Posterior vena cava (tissue), 2 donors: ENCODE measurements at places on chromosomes 6 and 20.

DNA sequence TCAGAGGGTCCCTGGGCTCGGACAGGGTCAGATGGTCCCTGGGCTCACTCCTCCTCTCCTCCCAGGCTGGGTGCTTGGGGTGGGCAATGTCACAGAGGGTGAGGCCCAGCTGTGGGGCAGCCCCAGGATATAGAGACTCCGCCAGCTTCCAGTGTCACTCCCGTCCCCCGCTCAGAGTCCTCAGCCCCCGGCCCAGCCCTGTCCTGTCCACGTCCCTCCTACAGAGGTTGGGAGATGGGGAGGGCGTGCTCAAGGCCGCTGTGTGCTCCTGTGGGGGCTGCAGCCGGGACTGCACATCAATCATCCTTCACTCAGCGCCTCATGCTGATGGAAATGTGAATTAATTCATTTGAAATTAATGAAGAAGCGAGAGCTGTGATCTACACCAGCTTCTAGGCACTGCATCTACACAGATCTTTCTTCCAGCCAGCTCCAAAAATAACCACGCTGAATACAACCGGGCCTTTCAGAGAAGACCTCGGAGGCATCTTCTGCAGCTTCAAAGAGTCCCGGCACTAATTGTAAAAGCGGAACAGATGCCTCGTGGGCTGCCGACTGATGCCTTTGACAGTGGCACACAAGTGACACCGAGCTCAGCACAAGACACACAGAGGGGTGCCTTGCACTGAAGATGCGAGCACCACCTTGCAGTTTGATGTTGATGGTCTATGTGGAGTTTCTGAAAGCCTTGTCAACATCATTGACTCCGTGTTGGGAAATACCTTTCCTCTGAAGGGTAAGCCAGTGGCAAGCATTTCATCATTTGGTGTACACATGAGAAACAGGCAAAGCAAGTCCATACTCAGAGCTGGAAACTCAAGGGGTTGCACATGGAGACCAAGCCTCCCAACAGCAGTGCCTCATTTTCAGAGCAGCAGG lies 39.3 kb downstream of the DACT2 start:
- DNase-seq, result no peak

DNA sequence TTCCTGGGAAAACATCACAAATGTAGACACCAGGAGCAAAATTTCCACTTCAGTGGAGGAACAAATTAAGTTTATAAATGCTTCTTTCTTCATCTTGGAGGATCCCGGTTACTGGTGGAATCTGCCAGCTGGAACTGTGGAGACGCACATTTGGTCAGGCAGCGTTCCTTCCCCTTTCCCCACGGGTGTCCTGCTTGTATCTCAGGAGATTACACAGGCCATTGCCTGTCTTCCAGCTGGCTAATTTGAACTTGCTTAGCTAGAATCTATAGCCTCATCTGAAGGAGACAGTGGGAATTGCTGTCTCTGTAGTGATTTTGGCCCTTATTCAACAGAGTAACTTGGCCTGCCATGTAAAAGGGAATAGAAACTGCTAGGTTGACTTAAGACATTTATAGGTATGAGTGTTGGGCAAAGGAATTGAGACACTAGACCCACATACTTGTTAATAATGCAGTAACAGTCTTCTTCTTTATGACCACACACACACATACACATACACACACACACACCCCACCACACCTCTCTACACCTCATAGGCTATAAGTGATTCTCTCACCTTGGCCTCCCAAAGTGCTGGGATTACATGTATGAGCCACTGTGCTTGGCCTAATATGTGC lies 34.4 kb downstream of the TSBP1 start:
- DNase-seq, result no peak

- no peak for DNase-seq
These were observed 79.6 kb downstream of the UTRN start for GRCh38 chr6:144364782-144365181.

- DNase-seq, result peak; percentile 86
These were observed 173.6 kb downstream of the ANKRD60 start for GRCh38 chr20:58054780-58055373.

- no peak for DNase-seq
These were observed 74.6 kb upstream of the CEP85L start for GRCh38 chr6:118725944-118726343.

GRCh38 chr6:31797588-31797987 lies 2.0 kb upstream of the VARS1 start:
- DNase-seq, result peak; percentile 54

- peak; percentile 96 for DNase-seq
These were observed at the start of gene ULBP2 for GRCh38 chr6:149941583-149942460. TSS of gene ULBP2 (plus strand) at chr6:149942014. CDS start at chr6:149942073, 59 bp downstream.

GRCh38 chr6:138235205-138235604 lies 16.9 kb upstream of the PBOV1 start:
- DNase-seq, result no peak

GRCh38 chr6:16286151-16286522 lies 47.8 kb downstream of the GMPR start:
- DNase-seq, result no peak

DNA sequence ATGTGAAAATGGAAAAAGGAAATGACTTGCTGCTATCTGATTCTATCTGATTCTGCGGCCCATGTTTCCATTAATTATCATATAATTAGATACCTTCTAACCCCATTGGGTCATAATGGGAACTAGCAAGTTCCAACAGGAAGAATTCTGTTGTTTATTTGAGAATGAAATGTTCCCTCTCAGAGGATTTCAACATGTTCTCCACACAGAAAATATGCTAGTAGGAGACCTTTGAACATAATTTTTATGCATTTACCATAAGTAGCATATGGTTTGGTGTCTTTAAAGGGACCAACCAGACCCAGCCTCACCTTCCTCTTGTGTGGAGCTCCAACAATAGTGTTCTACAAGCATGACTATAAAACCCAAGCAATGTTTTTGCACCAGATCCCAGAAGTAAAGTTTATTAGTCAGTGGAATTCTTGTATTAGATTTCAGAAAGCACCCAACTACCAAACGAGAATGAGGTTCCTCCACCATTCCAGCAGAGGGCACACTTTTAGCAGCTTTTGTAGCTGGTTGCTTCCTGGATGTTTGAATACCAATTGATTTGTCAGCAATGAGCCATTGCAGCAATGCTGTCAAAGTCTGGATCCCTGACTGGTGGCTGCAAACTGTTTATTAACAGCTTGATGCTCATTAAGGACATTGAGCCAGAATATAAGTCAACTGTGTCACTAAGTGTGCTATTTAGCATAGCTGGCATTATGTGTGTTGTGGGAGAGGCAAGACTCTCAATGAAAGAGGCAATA lies 143.6 kb upstream of the GJE1 start:
- DNase-seq, result no peak

DNA sequence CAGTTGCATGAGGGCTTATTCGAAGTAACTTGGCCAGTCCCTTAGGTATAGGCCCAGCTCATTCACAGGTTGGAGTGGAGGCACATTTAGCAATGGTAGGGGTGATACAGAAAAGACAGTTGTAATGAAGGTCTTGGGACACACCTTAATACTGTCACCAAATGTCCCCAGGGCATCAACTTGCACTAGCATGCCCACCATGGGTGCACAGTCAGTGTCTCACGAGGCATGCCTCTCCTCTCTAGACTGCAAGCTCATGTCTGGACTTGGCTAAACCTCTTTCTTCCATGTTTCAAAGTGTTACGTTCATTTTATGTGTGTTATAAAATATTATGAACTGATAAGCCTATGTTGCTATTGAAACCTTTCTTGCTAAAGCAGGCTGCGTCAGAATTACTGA lies 124.0 kb upstream of the ECI2 start:
- no peak for DNase-seq

DNA sequence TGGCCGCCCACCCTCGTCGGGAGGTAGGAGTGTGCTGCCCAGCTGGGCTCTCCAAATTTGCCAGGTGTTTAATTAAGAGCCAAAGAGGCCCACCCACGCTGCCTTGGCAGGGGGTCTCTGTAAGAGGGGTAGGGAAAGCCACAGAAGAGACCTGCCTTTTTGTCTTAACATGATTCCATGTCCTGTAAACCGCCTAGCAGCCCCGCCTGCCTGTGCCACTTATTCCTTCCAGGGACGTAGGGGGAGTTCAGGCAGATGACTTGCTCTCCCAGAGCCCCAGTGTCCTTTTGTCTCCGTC lies 2.1 kb downstream of the FAM210B start:
- no peak for DNase-seq

GRCh38 chr6:143955971-143956370 lies 52.1 kb downstream of the PLAGL1 start:
- DNase-seq, result no peak

- no peak for DNase-seq
These were observed 971.5 kb upstream of the CITED2 start for GRCh38 chr6:140345935-140346334.

DNA sequence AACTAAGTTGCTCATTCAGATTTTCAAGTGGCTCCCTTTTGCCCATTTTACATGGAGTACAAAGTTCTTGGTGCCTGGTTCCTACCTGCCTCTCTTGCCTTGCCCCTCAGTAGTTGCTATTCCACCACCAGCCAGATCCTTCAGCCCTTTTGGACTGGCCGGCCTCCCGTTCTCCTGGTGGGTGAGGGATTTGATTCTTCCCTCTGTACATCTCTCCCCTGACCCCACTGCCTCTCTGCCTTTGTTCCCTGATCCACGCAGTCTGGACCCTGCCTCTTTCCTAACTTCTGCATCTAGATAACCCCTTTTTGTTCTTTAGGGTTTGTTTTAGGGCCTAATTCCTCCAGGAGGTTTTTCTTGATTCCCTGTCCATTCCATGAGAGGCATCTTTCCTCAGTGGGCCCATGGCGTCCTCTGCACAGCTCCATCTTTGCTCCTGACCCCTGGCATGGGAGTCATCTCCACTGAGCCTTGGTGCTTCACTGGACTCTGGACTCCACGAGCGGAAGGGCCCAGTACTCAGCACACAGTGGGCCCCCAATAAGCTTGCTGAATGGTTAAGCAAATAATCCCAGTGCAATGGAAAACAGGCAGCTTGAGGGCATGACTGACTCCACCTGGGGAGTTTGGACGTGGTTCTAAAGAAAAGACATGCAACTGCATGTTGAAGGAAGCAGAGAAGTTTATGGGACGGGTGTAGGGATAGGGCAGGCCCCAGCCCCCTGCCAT lies 309.3 kb upstream of the SUPT3H start:
- no peak for DNase-seq

DNA sequence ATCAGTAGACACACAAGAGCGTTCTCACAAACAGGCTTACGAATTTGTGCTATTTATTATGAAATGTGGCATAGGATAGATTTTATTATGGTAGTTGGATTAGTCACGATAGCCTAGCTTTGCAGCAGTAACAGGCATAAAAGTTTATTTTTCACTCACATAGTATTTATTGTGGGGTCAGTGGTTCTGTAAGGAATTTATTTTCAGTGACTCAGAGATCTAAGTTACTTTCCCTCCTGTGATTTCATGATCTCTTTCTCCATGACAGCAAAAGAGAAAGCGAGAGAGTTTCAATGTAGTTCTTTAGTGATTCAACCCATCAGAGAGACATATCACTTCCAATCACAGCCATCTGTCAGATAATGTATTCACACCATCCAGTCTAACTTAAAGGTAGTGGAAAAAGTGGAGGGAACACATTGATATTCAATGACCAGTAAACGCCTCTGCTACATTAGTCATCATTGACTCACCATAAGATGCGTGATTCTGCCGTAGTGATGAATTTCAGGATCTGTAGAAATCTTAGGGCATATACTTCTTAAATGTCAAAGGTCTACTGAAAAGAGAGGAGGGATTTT lies 605.5 kb downstream of the HDGFL1 start:
- DNase-seq, result no peak

DNA sequence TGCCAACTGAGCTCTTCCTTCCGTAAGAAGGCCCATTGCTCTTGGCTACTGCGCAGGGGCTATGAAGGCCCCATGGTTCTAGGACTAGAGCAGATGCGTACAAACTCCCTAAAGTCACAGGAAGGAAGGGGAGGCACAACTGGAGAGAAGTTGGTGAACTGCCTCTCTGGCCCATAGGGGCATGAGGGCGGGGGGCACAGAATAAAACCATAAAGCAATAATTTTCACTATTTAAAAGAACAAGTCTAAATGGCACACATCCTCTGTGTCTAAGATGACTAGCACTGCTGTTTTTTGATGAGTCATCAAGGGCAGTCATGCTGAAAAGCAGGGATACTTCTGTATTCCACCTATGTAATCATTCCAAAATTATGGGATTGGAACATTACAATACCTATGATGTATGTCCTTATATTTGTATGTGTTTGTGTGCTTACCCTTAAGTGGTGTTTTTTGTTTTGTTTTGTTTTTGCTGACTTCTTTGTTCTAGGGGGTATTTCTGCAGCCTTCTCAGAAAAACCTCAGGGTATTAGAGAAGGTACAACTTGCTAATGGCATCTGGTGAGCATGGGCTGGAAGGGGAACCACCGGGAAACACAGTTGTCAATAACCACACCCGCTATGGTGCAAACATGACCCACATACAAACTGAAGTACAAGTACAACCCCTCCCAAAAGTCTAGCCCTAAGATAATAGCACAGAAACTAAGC lies 36.9 kb downstream of the B4GALT5 start:
- DNase-seq, result no peak

DNA sequence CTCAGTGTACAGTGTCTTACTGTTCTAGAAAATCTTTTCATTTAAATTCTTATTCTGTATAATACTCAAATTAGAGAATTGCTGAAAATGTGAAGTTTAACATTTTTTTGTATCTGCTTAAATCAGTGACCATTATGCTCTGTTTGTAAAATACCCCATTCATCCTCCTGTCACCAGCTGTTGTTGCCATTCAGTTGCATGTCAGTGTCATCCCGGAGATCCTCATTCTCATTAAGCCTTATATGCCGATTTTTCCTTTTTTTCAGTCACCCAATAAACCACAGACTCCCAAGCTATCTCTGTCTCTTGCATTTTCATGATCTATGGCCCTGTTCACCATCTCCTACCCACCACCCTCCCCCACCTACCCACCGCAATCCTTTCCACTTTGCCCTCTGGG lies 20.4 kb downstream of the GTF2H5 start:
- DNase-seq, result no peak

DNA sequence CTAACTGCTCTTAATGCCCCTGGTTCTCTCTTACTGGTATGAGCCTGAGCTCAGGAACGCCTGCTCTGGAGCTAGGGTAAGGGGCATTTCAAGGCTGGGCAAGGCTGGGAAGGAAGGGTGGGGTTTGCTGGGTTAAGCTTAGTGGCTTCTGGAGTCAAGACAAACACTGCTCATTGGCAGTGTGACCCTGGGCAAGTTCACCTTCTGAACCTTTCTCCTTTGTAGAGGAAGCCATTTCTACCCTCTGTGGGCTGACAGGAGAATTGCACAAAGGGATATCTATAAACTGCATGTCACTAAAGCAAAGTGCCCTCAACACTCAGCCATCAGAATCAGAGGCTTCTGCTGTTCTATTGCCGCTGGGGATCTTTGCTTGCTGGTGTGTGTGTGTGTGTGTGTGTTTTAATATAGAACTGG lies 20.3 kb upstream of the LRRN4 start:
- DNase-seq, result no peak

- DNase-seq, result no peak
These were observed 16.5 kb upstream of the NHSL1 start for GRCh38 chr6:138515657-138516248.
